IPS DF 19.7 (cell line): ENCODE measurements at places on chromosomes 4 and X.

DNA sequence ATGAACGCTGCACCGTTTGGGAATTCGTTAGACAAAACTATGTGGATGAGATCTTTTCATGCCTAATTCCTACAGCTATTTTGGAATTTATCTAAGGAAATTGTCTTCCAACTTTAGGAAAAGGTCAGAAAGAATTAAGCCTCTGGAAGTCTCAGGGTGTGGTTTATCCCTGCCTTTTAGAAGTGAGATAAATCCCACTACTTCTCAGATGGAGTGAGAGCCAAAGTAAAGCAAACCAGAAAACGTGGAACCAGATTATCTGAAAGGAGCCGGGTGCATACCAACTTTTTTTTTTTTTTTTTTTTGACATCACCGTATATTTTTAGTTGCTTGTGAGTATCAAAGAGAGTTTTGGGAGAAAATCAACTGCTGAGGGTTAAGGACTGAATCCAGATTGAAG is 79.6 kb downstream of the VCX2 start:
- DNase-seq: no peak

GRCh38 chr4:185566425-185566824 is 31.1 kb upstream of the PDLIM3 start:
- no peak for DNase-seq

- no peak for DNase-seq
Observed at GRCh38 chr4:189828081-189828697, 112.5 kb upstream of the FRG1 start.

DNA sequence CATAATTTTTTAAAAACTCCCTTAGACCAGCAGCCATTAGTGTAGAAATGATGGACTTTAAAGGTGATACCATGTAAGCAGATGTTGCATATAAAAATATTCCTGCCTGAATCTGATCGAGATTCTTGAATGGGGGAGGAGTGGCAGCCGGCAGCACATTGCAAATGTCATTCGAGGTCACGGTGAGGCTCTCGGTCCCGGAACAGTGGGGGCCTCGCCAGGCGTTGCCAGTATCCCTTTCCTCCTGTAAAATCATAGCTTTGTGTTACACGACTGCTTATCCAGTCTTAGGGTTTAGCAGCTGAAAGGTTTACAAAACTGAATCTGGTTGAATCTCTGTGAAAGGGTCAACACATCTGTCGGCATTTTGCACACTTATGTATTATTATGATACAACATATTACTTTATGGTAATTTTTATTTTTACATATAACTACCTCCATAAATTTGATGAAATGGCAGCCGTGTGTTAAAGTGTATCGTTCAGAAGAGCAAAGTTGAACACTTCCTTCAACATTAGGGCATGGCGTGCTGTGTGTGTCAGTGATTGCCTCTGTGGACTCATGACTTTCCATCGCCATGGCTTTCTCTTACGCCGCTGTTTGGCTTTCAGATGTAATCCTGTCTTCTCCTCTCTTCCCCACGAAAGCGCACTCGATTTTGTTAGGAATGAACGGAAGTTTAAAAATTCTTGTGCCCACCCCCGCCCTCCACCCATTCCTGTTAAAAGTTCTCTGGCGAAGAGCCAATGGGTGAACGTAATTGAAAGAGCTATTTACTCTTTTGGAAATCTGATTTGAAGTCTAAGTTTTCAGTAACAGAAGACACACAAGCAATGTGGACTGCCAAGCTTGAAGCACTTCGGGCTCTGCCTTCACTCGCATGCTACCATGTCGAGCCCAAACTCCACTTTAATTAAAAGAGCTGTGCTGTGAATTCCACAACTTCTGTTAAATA is 114.8 kb downstream of the STOX2 start:
- no peak for DNase-seq

GRCh38 chrX:134388161-134389109 is 71.5 kb upstream of the HPRT1 start:
- no peak for DNase-seq

DNA sequence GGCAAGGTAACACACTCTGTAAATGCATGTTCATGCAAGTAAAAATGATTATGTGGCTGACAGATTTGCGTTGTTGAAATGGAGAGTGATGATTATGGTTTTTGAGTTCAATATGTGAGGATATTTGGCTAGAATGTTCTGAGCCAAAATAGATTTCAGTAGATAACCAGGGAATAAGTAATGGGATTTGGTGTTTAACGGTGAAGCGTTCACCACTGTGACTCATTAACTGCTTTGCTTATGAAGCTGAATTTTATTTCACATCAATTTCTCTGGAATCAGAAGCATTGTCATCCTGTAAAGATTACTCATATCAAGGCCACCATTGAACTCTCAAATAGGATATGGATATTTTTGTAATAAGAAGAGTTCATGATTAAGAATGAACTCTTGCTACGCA is 11.7 kb downstream of the AFP start:
- no peak for DNase-seq

GRCh38 chrX:24023972-24024669 is 2.9 kb downstream of the KLHL15 start:
- no peak for DNase-seq

GRCh38 chrX:108736509-108737479 is at the start of gene IRS4:
TSS of gene IRS4 (minus strand) at chrX:108736563.
- DNase-seq: peak; percentile 75
